Kasumi-1 (cell line): ENCODE measurements at places on chromosomes 1 and 21.
A peak's percentile ranks its signal among the peaks of the same experiment; 100 is the strongest.

GRCh38 chr1:203238535-203238934, 9.1 kb upstream of the CHIT1 start:
- DNase-seq, result no peak

DNA sequence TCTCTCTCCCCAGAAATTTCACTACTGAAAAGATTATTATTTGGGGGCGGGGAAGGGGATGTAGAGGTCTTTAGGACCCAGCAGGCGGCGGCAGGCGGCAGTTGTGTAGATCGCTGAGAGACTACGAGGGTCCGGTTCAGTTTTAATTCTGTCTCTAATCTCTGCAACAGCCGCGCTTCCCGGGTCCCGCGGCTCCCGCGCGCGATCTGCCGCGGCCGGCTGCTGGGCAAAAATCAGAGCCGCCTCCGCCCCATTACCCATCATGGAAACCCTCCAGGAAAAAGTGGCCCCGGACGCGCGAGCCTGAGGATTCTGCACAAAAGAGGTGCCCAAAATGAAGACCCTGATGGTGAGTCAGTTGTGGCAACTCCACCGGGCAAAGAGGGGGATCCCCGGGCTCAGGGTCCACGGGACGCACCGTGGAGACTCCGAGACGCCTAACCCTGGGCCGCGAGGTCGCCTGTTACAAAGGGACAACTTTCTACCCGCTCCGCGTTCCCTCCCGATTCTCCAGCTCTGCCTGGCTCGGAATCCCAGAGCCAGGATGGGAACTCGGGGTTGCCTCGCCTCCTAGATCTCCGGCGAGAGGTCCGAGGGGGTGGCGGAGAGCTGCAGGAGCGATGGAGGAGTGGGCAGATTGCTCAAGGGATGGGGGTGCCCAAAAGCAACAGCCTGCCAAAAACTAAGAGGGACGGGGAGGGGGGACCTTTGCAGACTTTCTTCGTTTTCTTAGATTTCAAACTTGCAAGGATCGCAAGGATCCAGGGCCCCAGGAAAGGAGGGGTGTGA, at the start of gene ST6GALNAC5:
Gene ST6GALNAC5, plus strand, starts transcription at position 139 of the 789 bp plus-strand sequence.
- DNase-seq, result no peak

DNA sequence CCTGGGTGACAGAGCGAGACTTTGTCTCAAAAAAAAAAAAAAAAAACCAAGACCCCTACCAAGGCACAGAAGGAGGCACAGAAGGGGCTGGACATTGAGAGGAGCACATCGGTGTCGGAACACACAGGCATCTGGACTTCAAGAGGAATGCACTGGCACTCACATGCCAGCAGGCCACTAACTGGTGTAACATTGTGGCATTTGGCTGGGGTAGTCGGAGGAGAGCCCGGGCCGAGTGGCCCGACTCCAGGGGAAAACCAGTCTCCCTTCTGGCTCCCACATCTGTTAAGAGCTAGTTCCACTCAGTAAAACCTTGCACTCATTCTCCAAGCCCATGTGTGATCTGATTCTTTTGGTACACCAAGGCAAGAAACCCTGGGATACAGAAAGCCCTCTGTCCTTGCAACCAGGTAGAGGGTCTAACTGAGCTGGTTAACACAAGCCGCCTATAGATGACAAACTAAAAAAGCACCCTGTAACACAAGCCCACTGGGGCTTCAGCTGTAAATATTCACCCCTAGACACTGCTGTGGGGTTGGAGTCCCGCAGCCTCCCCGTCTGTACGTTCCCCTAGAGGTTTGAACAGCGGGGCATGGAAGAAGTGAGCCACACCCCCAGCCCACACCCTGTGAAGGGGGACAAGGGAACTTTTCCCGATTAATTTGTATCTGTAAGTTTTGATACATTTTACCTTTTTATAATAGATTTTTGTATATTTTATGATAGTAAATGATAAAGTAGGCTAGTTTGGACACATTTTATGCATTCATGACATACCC, 17.2 kb upstream of the AKIRIN1 start:
- no peak for DNase-seq

- DNase-seq, result no peak
Measured at GRCh38 chr1:167223144-167224103, 2.7 kb downstream of the POU2F1 start.

- DNase-seq, result no peak
Measured at GRCh38 chr1:232765542-232765941, 39.7 kb upstream of the MAP10 start.

GRCh38 chr21:43333298-43334062, 93.5 kb downstream of the SIK1 start:
- peak; percentile 28 for DNase-seq

DNA sequence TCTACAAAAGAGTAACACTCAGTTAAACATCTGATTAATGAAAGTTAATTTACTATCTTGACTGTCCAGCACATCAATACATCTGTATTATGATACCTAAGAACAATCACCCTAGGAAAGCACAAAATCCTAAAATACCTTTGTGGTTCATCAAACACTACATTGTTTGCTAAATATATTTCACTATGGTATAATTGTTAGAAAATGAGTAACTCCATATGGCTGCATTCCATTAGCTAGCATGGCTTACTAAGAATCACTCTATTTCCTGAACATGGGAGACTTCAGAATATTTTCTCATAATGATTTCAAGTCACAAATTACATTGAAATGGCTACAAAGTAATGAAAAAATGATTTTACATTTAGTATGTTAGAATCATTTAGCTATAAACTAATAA, 12.5 kb downstream of the TRMT1L start:
- no peak for DNase-seq

- no peak for DNase-seq
Measured at GRCh38 chr1:169363046-169363730, 4.4 kb downstream of the NME7 start.

- DNase-seq, result no peak
Measured at GRCh38 chr21:16310176-16310575, 580.4 kb downstream of the USP25 start.

DNA sequence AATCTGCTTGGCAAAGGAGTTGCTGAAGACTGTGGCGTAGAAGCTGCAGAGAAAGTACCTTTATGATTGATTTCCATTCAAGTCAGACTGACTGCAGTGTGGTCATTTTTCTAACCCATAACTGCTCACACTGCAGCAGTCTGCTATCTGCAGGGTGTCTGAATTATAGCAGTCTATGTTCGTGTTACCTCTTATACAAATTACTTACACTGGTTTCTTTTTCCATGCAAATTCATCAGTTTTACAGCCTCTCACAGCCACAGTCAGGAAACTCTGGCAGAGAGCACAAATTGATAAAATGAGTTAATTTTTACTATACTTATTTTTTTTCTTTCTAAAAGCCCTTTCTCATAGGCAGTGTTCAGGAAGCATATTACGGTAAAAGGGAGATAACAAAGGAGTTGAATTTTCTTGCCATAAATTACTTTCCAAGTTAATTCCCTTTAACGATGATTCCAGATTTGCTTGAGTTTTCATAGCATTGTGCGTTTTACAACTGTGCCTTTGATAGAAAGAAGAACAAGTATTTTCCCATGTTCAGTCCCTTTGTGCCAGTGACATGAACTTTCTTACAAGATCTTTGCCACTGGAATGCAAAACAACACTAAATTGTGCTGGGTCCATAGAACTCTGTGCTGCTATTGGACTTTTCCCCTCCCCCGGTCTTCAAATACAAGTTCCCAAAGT, 261.5 kb downstream of the NFIA start:
- no peak for DNase-seq

- no peak for DNase-seq
Measured at GRCh38 chr1:77202751-77203150, 16.5 kb downstream of the PIGK start.

GRCh38 chr1:174021591-174022079, 522 bp downstream of the RC3H1 start:
- peak; percentile 52 for DNase-seq

DNA sequence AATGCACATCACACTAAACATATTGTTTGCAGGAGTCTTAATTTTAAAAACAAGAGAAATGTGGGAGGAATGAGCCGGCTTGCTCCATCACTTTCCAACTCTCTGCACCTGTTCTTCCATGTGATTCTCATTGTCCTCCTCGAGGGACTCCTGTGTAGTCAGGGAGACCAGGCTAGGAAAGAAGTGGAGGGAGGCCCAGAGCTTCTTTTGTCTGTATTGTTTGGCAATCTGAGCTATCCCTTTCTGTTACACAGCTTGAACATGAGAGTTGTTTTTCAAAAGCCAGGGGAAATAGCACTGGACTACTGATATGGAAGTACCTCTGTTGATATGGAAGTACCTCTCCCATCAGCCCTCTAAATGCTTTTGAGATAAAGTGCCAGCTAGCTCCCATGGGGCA, 18.8 kb upstream of the LRRC8D start:
- DNase-seq, result no peak

DNA sequence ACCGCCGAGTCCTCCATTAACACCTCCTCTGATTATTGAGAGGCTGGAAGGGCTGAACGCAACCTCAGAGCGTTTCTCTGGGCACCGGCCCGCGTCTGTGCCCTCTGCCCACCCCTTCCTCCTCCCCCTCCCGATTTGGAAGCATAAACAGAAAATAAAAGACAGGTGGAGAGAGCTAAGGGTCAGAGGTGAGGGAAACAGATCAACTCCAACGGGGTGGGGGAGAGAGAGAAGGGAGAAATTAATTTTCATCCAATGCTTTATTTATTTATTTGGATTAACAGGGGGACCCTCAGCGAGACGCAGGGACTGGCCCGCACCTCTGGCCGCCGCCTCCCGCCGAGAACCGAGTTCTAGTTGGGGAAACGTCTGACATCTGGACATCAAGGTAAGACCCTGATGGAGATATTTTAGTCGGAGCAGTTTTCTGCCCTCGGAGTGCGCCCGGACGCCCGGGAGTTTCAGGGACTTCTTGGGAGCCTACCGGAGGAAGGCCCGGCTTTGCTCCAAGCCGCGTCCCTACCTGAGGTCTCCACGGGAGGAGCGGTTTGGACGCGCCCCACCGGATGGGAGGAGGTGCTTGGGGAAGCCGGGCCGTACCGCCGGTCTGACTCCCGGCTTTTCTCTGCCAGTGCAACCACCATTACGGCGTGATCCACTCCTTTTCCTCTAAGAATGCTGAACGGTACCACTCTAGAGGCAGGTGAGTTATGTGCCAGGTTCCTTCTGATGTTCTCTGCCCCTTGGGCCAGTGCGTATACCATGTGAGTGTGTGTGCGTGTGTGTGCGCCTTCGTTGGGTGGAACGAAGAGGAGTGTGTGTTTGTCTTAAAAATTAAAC, 5.1 kb upstream of the LHX9 start:
- no peak for DNase-seq
